ENCODE measurements at places on chromosomes 12 and 14. TPM values are rescaled to one million over a fixed set of nuclear protein-coding genes. Genes with fewer than 3 reads are reported as not detected.

DNA sequence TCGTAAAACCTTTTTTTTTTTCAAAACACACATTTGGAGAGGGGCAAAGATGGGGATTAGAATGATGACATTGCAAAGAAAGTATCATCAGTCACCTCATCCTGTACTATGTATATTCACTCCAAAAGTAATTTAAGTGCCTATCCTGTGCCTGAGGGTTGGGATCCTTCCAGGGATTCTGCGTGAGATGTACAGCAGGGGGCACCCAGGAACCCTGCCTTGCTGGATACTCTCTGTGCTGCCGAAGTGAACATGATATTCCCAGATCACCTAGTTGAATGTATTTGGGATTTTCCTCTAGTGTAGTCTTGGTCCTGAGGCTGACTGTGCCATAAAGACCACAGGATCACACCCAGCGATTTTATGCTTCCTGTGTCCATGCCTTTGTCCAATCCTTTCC is 372.7 kb downstream of the IPO8 start:
- DNase-seq: no peak

GRCh38 chr12:113462998-113463745 is 8.5 kb downstream of the LHX5 start:
- no peak for DNase-seq

GRCh38 chr12:104966677-104967076 is 8.6 kb upstream of the SLC41A2 start:
- DNase-seq: no peak

DNA sequence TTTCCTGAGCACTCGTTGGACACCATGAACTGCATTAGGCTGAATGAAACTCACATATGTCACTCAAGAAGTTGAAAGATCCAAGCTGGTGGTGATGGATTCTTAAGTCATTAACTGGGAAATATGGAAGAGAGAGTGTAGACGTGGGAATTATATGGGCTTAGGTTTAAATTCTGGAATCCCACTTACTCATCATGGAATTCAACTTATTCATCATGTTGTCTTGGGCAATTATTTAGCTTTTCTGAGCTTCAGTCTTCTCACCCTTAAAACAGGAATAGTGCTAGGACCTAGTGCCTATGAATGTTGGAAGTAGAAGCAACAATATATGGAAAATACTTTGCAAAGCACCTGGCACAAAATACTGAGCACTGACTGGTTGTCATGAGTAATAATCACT is 292.4 kb upstream of the TBX3 start:
- no peak for DNase-seq

The TMEM52B gene
- not detected for total RNA-seq

The ESPL1 gene
- 3.7 TPM for total RNA-seq

The TMCC3 gene
- total RNA-seq: 8.5 TPM

DNA sequence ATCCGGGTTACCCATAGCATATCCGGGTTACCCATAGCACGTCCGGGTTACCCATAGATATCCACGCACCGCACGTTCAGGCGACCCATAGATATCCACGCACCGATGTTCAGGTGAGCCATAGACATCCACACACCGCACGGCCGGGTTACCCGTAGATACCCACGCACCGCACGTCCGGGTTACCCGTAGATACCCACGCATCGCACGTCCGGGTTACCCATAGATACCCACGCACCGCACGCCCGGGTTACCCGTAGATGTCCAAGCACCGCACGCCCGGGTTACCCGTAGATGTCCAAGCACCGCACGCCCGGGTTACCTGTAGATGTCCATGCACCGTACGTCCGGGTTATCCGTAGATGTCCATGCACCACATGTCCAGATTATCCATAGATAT is 60.3 kb upstream of the SYT1 start:
- DNase-seq: no peak

The SIRT4 gene
- total RNA-seq: 3.2 TPM

DNA sequence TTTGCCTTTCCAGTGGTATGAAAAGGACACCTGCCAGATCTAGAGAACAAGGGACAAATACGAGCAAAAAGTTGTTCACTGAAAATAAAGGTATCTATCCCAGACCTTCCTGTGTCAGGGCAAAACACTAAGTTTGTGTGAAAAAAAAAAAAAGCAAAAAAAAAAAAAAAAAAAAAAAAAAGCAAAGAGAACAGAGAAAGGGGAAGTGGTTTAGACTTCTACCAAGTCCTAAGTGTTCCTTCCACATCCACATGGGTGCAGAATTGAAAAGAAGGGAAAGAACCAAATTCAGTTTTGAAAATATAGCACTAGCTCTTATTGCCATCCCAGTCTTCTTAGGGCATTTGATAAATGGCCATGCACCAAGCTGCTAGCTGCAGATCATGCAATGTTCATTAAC is 41.7 kb downstream of the ZCRB1 start:
- no peak for DNase-seq

DNA sequence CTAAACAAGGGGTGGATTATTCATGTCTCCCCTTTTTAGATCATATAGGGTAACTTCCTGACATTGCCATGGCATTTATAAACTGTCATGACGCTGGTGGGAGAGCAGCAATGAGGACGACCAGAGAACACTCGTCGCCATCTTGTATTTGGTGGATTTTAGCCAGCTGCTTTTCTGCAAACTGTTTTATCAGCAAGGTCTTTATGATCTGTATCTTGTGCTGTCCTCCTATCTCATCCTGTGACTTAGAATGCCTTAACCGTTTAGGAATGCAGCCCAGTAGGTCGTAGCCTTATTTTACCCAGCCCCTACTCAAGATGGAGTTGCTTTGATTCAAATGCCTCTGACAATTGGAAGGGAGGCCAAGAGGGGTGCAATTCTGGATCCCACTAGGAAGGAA is 5.8 kb upstream of the CCDC63 start:
- DNase-seq: no peak

GRCh38 chr12:58248599-58248998 is 307.2 kb downstream of the ATP23 start:
- no peak for DNase-seq

GRCh38 chr12:1919763-1920162 is 1.3 kb upstream of the CACNA2D4 start:
- no peak for DNase-seq

GRCh38 chr12:122406701-122407164 is 15.7 kb downstream of the CLIP1 start:
- DNase-seq: no peak

- DNase-seq: peak; percentile 80
These were observed 47.3 kb upstream of the PAWR start for GRCh38 chr12:79737875-79738718.
